ENCODE measurements at places on chromosomes 13 and 19.

GRCh38 chr13:84377106-84377505, 494.8 kb upstream of the SLITRK1 start:
- DNase-seq: no peak

DNA sequence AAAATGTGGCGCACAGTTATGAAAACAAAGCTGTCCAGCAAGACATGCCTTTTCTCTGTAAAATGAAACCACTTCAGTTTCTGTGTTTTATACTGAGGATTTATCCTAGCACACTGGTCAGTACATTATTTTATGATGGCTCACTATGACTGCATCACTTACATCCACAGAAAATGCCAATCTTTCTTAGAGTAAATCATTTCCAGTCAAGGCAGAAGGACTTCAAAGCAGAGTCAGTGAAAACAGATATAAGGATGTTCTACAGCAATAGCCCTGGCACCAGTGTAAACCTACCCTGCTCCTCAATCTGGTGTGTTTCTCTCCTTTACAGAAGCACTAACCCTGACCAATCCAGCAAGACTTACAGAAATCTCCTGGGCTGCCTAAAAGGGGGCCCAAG, 473.5 kb downstream of the GPC6 start:
- DNase-seq: no peak

DNA sequence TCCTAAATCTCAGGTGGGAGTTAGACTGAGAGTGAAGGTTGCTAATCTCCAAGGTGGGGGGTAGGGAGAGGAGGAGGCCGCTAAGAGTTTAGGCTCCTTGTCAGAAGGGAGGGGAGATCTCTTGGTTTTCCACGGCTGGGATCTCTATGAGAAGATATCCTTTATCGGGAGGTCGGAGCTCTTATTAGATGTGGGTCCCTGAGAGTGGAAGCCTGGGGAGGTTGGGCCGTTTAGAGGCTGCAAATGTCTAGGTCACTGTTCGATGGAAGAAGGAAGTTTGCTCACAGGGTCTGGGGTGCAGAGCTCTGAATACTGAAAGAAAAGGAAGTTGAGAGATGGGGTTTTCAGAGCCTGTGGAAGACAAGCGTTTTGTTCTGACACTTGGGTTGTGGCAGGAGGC, 3.8 kb downstream of the MYADM start:
- DNase-seq: no peak

DNA sequence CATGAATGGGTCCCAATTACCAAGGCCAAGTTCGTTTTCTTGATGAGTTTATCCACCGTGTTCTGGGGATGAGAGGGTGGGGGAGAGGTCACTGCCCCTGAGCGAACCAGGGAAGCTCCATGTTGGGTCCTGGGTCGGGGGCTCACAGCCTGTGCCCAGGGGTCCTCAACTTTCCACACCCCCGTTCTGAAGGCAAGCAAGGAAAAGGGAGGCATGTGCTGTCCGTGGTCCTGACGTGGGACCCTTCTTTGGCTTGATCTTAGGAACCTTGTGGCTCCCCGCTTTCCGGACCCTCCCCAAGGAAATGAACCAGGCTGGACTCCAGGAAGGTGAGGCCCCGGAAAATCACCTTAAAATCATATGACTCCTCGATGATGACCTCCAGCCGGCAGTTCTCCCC, 18.2 kb upstream of the MEIS3 start:
- no peak for DNase-seq

- no peak for DNase-seq
Measured at GRCh38 chr19:33497131-33497777, 24.3 kb downstream of the PEPD start.

DNA sequence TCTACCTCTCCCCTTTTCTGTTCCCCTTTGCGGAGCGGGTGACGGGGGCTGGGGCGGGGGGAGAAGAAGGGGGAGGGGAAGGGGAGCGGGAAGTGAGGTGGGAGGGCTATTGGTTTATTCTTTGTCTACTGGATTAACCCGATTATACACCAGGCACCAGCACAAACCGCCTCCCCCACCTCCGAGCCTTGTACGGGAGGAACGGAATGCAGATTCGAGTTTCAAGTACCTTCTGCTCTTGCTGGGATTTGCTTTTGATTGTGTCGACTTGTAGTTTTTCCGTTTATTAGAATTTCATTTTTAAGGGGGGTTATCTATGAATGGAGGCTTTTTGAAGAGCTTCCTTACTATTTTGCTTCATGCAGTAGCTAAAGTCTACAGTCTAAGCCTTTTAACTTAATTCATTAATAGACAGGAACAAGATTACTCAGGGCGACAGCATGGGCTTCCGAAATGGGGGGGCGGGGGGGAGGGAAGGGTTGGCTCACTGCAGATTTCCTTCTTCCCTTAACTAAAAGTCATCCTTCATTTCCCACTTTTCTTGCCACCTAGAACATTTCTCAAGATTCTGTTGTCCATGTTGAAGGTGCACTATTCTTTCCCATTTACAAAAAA, 937 bp upstream of the SPRY2 start:
- no peak for DNase-seq

GRCh38 chr13:28751175-28751960, 32.6 kb upstream of the SLC46A3 start:
- no peak for DNase-seq

GRCh38 chr19:3075605-3076431, 13.5 kb upstream of the TLE5 start:
- peak; percentile 79 for DNase-seq

DNA sequence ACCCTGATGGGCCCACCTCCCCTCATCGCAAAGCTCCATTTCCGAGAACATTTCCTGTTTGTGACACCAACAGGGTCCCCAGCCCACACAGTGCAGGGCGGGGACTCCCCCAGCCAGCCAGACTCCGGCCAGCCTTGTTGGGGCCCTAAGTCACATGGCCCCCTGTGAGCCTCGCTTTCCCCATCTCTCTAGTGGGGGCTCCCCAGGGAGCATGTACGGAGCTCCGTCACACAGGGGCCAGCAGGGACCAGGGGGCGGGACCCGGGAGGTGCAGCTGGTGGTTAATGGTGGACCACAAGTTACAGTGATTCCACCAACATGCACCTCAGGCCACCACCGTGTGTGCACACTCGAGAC, 1.7 kb downstream of the TBXA2R start:
- DNase-seq: no peak

DNA sequence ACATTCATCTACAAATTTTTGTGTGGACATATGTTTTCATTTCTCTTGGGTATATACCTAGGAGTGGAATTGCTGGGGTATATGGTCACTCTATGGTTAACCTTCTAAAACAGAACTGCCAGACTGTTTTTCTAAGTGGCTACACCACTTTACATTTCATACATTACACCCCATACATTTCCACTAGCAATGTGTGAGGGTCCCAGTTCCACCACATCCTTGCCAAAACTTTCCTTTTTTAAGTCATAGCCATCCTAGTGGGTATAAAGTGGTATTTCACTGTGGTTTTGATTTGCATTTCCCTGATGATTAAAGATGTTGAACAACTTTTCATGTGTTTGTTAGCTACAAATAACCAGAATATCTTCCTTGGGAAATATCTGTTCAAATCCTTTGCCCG, 336.1 kb downstream of the SHISA2 start:
- no peak for DNase-seq

DNA sequence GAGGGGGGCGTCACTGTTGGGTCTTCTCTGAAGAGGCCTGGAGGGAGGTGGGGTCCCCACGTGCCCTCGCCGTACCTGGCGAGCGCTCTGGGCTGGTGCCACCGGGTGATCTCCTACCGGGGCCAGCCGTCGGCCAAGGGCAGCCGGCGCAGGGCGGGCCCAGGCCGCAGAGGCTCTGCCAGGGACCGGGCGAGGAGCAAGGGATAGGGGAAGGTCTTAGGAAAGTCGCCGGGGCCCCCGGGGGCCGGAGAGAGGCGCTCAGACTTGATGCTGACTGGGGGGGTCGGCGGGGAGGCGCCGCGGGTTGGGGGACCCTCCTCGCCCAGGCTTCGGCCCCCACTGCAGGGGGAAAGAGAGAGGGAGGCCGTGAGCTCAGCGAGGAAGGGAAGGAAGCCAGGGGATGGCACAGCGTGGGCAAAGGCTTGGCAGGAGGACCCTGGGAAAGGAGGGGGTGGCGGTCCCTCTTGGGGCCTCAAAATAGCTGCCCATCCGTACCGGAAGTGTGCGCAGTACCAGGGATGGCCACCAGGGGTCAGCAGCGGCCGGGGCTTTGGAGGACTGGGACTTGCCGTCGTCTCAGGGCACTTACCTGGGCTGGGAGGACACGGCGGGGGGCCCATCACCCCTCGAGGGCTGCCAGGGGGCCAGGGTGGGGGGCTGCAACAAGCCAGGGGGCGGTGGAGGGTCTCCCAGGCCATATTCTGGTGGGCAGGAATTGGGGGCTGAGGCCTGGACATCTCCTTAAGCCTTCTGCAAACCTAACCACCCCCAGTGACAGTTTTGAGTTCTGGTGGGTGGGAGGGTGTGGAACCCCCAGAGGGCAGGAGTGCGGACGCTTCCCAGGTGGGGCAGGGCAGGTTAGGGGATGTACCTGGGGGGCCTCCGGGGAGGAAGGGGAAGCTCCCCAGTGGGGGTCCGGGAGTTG, 7.7 kb upstream of the TMEM161A start:
- DNase-seq: peak; percentile 80

- no peak for DNase-seq
Measured at GRCh38 chr13:97108530-97108900, 113.6 kb upstream of the MBNL2 start.

DNA sequence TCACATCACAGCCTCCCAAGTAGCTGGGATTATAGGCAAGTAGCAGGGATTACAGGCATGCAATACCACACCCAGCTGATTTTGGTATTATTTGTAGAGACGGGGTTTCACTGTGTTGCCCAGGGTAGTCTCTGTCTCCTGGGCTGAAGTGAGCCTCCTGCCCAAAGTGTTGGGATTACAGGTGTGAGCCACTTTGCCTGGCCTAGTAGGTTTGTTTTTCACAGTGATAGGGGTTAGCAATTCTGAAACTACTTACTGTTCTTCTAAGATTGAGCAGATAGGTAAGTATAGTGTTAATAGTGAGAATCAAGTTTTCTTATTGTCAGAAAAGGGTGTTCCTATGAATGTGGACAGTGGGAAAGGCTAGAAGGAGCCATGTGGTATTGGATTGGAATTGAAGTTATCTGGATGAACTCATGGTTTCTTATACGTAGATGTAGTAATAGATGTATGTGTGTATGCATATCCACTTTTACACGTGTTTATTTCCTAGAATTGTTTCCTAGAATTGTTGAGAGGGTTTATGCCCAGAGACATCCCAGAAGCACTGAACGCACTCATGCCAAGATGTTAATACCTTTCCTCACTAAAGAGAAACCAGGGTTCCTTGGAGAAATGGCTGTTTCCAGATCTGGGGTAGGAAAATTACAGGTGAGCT, 49.1 kb downstream of the SAE1 start:
- no peak for DNase-seq

DNA sequence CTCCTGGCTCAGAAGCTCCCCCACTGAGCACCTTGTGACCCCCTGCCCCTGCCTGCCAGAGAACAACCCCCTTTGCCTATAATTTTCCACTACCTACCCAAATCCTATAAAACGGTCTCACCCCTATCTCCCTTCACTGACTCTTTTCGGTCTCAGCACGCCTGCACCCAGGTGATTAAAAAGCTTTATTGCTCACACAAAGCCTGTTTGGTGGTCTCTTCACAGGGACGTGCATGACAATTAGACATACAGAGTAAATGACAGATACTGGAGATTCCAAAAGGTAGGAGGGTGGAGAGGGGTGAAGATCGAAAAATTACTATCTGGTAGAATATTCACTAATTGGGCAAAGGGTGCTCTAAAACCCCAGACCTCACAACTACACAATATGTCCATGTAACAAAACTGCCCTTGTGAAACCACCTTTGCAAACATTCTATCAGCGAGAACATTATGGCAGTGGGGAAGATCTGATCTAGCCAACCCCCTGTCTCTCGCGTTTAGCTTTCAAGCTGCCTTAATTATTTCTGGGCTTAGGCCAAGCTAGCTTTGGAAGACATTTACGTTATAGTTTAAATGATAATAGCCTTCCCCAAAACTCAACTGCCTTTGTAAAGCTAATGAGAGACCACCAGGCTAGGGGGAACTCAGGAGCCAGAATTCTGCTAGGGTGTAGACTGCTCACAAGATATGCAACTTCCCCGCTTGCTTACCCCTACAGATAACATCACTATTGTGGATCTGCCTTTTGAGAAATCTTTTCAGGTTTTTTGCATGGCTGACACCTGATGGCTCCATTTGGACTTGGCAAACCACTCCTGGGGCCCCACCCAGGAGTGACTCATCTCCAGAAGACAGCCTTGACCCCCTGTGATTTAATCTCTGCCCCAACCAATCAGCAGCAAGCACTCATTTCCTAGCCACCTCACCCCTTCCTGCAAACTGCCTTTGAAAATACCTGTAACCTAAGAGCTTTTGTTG, 1534.0 kb upstream of the SPRY2 start:
- DNase-seq: no peak

DNA sequence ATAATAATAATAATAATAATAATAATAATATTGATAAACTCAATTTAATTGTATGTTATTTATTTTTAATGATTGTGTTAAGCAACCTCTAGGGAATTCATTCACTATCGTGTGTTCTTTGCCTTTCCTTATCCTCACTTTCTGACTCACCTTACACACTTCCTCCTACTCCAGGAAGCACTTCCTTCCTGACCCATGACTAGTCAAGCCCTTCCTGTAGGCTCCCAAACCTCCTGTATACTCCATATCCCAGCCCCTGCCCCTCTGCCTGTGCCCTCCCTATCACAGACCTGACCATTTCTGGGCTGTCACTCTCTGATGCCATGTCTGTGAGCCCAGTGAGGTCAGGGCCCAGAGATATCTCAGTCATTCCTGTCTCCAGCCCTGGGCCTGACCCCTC, 7.6 kb downstream of the LGALS4 start:
- no peak for DNase-seq

- peak; percentile 58 for DNase-seq
Measured at GRCh38 chr19:48999481-49000325, 6.0 kb downstream of the RUVBL2 start.

- no peak for DNase-seq
Measured at GRCh38 chr13:91346062-91346461, 1.4 kb upstream of the MIR17HG start.

DNA sequence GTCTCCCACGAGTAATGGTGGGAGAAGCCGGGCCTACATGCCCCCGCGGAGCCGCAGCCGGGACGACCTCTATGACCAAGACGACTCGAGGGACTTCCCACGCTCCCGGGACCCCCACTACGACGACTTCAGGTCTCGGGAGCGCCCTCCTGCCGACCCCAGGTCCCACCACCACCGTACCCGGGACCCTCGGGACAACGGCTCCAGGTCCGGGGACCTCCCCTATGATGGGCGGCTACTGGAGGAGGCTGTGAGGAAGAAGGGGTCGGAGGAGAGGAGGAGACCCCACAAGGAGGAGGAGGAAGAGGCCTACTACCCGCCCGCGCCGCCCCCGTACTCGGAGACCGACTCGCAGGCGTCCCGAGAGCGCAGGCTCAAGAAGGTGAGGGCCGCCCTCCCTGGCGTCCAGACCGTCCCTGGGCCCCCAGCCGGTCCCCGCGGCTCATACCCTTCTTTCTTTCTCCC, 1.4 kb upstream of the USF2 start:
- peak; percentile 26 for DNase-seq

GRCh38 chr13:35649162-35649561, 172.7 kb upstream of the MAB21L1 start:
- no peak for DNase-seq

- DNase-seq: no peak
Measured at GRCh38 chr13:27120011-27120410, 51.6 kb downstream of the USP12 start.

Measured in activated T-cell treated with anti-CD3 and anti-CD28 coated beads for 48 hours (primary cell).